Stimulated activated CD4-positive, alpha-beta T cell treated with anti-CD3 and anti-CD28 coated beads, TNF-alpha, amount 100 ng/mL, for 1 hour (primary cell): ENCODE measurements at places on chromosomes 7 and 10.

GRCh38 chr7:1536743-1537534 lies 6.4 kb downstream of the MAFK start:
- no peak for DNase-seq

GRCh38 chr10:121285406-121286196 lies 312.6 kb downstream of the FGFR2 start:
- no peak for DNase-seq

GRCh38 chr10:49611816-49612512 lies 1.9 kb downstream of the SLC18A3 start:
- no peak for DNase-seq

DNA sequence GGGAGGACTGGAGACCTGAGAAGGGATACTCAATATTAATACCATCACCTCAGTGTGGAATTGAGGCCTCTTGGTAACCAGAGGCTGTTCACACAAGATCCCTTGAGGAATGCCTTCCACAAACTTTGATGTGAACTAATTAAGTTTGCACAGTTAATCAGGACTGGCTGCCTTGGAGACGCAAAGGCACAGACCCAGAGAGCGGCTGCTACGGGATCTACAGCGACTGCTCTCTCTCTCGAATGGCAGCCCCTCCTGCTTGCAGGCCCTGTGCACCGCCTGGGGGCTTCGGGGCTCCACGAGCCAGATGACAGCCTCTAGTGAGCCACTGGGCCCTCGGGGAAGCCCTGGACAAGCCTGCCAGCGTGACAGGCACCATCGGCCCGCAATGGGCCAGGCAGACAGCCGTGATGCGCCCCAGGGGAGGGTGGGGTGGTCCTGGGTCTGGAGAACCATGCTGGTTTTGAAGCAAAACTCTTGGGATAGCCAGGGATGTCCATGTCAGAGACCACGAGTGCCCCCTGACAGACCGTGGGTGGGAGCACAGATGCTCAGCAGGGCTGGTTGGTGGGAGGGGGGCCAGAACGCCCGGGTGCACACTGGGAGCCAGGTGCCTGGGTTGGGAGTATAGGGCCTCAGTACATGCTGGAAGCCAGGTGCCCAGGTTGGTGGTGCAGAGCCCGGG lies 195.6 kb downstream of the ELFN1 start:
- DNase-seq: no peak

DNA sequence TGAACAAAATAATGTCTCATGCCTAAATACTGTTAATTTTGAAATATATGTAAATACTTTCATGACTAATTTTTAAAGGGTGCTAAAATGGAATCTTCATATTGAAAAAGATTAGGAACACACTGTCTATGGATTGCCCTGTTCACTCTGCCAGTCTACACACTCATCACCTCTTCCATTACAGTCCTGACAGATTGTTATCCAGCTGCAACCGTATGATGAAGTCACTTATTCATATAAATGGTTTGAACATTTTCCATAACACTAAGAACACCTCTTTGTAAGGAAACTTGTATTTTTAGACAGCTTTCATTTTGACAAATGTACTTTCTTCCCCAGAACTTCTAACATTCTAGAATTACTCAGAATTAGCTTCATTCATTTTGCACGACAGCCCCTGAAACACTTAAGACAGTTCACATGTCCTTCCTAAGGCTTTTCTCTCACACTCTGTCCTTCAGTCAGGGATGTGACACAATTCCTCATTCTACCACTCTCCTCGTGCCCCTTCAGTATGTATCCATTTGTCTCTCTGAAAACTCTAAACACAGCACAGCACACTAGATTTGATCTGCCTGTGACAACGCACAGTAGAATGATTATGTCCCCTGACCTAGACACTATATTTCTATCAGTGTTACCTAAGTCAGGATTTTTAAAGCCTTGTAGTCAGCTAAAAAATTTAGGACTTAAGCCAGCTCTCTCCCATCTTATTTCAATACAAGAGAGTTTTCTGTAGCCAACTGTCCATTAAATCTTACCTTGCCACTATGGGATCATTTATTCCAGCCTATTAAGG lies 71.9 kb downstream of the ORC5 start:
- no peak for DNase-seq

GRCh38 chr10:18294633-18295032 lies 154.4 kb downstream of the CACNB2 start:
- no peak for DNase-seq

- no peak for DNase-seq
Observed at GRCh38 chr10:74190494-74190893, 39.5 kb downstream of the ADK start.

- no peak for DNase-seq
Observed at GRCh38 chr7:127807340-127807739, 155.3 kb downstream of the SND1 start.

GRCh38 chr7:82945480-82945879 lies 217.2 kb downstream of the PCLO start:
- DNase-seq: no peak

DNA sequence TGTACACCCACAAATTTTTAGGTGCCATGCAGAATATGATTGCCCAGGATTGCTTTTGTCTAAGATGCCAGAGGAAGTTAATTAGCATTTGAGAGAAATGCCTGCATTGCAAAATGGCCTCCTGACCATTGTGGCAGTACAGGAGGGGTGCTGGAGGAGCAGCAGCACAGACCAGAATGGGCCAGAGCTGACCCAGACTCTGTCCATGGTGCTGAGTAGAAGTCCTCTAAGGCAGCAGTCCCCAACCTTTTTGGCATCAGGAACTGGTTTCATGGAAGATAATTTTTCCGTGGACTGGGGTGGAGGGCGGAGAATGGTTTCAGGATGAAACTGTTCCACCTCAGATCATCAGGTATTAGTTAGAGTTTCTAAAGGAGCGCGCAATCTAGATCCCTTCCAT lies 217.8 kb upstream of the AGK start:
- no peak for DNase-seq

DNA sequence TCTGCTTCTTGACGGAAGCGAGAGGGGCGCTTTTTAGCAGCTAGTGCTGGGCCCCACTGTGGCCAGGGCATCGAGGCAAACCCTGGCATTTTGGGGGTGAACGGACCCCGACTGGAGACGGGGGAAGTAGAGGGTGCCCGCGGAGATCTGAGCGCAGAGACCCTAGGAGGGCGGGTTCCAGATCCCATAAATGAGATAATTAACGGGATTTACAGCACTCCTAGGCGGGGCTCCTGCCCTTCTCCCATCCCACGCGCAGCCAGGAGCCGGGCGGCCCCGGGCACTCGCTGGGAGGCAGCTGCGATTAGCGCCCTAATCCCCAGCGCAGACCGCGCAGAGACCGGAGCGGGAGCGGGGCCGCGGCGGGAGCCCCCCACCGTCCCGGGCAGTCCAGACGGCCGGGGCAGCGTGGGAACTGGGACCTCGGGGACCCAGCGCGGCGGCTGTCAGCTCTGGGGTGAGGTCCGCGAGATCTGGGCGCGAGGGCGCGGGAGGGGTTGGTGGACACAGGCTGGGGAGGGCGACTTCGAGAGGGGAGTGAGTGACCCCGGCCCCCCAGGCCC lies 735 bp downstream of the JCAD start:
- DNase-seq: no peak

- DNase-seq: no peak
Observed at GRCh38 chr7:140314573-140315480, 83.5 kb downstream of the SLC37A3 start.

- no peak for DNase-seq
Observed at GRCh38 chr7:118039963-118040489, 143.9 kb upstream of the LSM8 start.

- no peak for DNase-seq
Observed at GRCh38 chr10:112446055-112446854, 459 bp downstream of the ZDHHC6 start.

- DNase-seq: no peak
Observed at GRCh38 chr10:74901867-74902450, 75.6 kb downstream of the KAT6B start.

DNA sequence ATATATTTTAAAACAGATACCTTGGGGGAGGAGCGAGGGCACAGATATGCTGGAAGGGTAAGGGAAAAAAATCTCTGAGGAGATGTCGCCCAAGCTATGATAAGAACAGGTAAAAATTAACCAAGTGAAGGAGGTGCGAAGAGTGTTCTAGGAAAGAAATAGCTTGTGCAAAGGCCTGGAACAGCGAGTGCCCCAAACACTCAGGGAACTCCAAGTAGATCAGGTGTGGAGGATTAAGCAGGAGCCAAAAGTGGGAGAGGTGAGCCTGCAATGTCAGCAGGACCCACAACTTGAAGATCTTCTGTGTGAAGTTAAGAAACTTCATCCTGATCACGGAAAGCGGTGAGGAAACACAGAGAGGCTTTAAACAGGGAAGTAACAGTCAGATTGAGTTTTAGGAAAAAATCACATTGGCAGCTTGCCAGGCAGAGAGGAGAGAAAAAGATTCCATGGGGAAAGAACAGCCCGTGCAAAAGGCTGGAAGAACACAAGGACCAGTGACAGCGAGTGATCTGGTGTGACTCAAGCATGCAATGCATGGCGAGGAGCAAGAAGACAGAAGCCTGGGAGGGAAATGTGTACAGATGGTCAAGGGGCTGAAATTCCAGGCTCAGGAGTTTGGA lies 30.7 kb downstream of the FGF8 start:
- no peak for DNase-seq

DNA sequence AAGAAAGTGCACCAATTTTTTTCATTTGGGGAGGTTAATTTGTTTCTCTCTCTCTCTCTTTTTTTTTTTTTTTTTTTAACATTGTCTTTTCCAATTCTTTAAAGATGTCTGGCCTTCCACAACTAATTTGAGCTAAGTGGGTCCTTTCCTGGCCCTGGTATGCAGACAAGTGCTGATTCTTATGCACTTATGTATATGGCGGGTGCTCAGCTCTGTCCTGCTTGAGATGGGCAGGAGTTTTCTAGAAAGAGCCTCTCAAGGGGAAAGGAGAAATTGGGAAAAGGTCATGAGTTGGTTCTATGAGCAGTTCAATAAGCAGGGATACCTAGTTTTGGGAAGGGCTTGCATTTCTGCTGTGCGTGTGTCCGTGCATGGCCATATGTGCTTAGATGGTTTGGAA lies 67.8 kb upstream of the NPVF start:
- DNase-seq: no peak

GRCh38 chr7:102927312-102927933 lies 14.6 kb downstream of the LRRC17 start:
- DNase-seq: no peak

GRCh38 chr10:62815381-62816075 lies 638 bp downstream of the EGR2 start:
- no peak for DNase-seq

DNA sequence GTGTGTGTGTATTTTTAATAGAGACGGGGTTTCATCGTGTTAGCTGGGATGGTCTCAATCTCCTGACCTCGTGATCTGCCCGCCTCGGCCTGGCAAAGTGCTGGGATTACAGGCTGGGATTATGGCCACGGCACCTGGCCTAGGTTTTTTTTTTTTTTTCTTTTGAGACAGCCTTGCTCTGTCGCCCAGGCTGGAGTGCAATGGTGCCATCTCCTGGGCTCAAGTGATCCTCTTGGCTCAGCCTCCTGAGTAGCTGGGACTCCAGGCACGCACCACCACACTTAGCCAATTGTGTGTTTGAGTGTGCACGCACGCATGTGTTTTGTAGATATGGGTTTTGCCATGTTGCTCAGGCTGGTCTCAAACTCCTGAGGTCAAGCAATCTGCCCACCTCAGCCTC lies 629.8 kb downstream of the ETV1 start:
- DNase-seq: no peak

- no peak for DNase-seq
Observed at GRCh38 chr10:124095096-124095495, 1.7 kb upstream of the CHST15 start.

GRCh38 chr7:155486783-155487508 lies 29.0 kb downstream of the EN2 start:
- no peak for DNase-seq

- DNase-seq: no peak
Observed at GRCh38 chr7:40437936-40438634, 303.3 kb downstream of the SUGCT start.

DNA sequence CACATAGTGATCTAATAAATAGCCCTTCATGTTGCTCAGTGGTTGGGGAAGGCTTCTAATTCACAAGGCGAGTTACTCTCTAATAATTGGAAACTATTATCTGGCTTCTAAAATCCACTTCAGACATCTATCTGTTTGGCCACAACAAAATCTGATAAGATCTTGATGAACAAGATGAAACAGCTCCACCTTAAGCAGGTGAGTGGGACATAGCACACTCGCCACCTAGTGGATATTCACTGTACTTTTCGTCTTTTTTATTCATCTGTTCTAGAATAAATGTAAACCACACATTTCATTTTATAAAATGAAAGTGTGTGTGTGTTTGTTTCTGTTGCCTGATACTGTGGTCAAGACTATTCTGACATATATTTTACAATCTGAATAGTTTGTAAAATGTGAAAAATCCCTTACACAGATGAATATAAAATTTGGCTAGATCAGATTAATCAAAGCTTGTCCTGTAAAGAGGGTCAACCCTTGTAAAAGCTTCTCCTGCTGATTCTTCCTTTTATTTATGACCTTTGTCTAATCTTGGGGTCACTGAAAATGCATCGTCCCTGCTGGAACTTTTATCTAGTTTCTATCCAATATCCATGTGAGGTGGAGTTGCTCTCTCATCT lies 26.5 kb upstream of the CNTNAP2 start:
- no peak for DNase-seq

- DNase-seq: no peak
Observed at GRCh38 chr10:89069589-89069988, 79.0 kb downstream of the FAS start.

GRCh38 chr10:79018521-79019011 lies 50.2 kb upstream of the ZMIZ1 start:
- DNase-seq: no peak

DNA sequence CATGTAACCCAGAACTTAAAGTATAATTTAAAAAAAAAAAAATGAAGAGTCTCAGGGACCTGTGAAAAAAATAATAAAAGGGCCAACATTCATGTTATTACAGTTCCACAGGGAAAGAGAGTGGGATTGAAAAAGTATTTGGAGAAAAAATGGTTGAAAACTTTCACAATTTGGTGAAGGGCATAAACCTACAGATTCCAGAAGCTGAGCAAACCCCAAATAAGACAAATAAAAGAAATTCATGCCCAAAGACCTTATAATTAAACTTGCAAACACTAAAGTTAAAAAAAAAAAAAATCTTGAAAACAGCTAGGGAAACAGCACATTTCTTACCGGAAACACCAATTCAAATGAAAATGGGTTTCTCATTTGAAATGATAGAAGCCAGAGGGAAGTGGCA lies 19.9 kb downstream of the VPS41 start:
- no peak for DNase-seq

GRCh38 chr7:98156700-98157099 lies 50.0 kb downstream of the LMTK2 start:
- no peak for DNase-seq

GRCh38 chr7:94062372-94062771 lies 58.2 kb upstream of the BET1 start:
- no peak for DNase-seq

DNA sequence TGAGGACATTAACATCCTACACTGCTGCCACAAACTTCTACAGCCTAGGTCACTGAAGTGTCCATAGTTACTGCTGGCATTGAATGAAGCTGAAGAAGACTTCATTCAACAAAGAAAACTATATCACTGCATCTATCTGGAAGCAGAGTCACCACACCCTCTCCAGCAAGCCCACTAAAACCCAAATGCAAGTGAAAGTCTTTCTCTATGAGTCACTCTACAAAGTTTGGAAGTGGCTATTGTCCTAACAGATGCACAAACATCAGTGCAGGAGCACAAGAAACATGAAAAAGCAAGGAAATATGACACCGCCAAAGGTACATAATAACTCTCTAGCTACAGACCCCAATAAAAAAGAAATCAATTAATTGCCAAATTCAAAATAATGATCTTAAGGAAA lies 43.5 kb upstream of the CAMK2B start:
- no peak for DNase-seq
